ENCODE measurements at places on chromosomes 5 and 9.

DNA sequence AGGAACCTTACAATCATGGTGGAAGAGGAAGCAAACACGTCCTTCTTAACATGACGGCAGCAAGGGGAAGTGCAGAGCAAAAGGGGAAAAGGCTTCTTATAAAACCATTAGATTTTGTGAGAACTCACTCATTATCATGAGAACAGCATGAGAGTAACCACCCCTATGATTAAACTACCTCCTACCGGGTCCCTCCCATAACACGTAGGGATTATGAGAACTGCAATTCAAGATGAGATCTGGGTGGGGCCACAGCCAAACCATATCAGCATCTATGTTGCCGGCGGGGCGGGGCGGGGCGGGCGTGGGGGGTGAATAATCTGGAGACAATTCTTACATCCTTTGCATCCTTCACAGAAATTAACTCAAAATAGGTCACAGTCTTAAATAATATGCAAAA lies 58.8 kb upstream of the GFPT2 start:
- DNase-seq = no peak

DNA sequence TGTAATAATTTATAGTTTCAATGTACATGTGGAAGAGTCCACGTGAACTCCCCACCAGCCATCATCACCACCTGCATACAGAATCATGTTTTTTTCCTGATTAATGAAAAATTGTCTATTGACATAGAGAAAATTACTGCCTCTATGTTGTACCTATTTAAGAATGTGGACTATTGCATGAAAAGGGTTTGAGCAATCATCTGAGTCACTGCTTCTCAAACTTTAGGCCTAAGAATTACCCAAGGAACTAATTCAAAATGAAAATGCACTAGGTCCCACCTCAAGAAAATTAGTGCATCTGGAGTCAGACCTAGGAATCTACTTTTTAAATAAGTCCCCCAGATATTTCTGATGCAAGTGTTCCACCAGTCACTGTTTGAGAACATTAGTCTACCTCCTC lies 709.3 kb downstream of the MAT2B start:
- no peak for DNase-seq

- DNase-seq = no peak
These were observed 164.2 kb downstream of the FGF1 start for GRCh38 chr5:142521706-142522105.

DNA sequence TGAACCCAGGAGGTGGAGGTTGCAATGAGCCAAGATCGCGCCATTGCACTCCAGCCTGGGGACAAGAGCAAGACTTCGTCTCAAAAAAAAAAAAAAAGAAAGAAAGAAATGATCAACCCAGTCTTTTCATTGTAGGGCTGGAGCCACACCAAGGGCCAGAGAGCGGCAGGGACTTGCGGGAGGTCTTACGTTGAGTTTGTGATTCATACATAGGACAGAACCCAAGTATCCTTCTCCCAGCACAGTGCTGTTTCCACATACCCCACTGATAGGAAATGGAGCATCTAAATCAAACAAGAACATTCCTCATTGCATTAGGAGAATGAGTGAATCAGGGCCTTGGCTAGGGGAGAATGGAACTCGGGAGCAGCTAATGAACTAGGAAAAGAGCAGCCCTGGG lies 3.5 kb upstream of the TNIP1 start:
- no peak for DNase-seq

GRCh38 chr5:158880483-158881001 lies 219.2 kb downstream of the EBF1 start:
- no peak for DNase-seq

DNA sequence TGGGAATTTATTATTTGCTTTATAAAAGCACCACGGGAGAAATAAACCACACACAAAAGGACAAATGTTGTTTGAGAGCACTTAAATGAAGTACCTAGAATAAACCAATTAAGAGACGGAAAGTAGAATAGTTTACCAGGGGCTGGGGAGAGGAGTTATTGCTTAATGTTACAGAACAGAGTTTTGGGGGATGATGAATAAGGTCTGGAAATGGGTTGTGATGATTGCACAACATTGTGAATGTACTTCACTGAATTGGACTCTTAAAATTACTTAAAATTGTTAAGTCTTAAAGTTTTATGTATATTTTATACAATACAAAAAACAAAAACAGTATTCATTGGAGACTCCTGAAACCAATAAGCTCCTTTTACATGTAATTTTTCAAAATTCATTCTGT lies 1.5 kb downstream of the ZBTB43 start:
- no peak for DNase-seq

DNA sequence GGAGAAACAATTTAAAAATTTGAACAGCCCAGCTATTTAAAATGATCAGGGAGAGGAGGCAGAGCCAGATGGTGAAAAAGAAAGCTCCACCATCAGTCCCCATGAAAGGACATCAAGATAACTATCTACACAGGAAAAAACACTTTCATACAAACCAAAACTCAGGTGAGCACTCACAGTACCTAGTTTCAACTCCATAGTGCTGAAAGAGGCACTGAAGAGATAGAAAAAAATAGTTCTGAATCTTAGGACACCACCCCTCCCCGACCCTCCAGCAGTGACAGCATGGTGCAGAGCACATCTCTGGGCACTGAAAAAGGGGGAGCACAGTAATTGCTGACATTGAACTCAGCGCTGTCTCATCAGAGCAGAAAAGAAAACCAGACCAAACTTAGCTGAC lies 732.9 kb downstream of the CETN3 start:
- no peak for DNase-seq

DNA sequence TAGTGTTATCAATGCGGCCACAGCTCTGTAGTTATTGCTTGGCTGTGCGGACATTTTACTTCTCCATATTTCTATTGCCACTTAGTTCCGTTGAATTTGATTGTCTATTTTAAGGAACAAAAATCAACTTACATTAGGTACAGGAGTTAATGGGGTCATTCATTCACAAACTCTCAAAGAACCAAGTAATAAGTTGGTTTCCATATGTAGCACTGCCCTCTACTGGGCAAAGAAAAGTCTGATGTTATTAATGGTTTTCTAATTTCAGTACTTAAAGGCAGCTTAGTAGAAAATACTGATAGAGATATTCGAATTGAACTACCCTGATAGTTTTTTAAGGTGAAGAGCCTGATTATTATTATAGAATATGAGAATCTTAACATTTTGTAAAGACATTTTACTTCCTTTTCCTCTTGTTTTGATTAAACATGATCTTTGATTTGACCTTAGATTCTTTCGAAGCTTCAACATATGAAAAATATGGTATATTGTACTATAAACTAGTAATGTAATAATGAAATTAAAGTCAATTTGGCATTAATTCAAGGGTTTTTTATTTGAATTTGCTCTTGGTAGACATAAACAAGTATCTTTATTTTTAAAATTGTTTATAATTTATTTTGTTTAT lies 119.5 kb upstream of the CTNND2 start:
- no peak for DNase-seq

- peak; percentile 67 for DNase-seq
These were observed 28.3 kb upstream of the NR3C1 start for GRCh38 chr5:143431789-143432188.

DNA sequence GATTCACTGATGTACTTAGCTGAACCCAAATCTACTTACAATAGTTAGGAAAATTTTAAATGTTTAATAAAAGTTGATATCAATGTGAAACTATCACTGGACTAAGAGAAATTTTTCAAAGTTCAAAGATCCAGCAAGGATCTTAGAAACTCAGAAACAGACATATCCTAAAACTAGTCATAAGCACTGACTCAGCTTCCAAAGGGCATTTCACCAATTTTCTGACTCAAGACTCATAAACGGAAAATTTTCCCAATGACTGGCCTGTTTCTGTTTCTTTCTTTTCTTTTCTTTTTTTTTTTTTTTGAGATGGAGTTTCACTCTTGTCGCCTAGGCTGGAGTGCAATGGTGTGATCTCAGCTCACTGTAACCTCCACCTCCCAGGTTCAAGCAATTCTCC lies 66.6 kb downstream of the CDC14B start:
- no peak for DNase-seq

DNA sequence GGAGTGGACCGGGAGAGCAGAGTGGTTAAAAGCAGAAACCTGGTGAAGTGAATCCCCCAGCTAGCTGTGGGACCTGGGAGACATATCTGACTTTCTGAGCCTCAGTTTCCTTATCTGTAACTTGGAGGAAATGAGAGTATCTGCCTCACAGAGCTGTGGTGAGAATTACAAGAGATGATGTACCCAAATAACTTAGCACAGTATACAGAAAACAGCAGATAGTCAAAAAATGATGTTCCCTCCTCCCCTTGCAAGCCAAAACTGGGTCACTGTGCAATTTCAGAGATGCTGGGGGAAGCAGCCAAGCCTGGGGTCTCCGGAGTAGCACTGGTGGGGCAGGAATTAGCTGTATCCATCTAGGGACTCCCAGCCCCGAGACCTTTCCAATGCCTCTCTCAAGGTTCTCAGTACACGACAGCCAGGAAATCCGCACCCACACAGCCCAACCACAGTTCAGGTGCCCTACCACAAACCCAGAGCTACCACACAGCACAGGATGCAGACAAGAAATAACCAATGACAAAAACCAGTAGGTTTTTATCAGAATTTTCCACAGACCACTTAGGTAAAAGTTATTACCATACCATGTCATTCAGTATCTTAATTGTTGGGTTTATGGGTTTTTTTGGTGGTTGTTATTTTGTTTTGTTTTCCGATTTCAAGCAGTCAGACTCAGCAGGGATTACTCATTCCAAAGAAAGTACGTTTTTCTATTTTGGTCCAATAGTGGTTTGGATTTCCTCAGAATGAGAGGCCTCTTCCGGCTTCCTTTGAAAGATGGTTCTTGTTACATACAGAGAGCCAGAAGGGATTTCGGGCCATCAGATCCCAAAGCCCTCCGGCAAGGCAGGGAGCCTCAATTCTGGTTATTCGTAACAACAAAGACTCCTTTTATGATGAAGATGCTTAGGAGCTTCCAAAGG lies 4.9 kb upstream of the HRH2 start:
- peak; percentile 87 for DNase-seq

GRCh38 chr5:39569857-39570256 lies 145.1 kb upstream of the DAB2 start:
- DNase-seq = no peak

- no peak for DNase-seq
These were observed 216.9 kb upstream of the TLX3 start for GRCh38 chr5:171092194-171092593.
